Stimulated activated CD8-positive, alpha-beta memory T cell treated with anti-CD3 and anti-CD28 coated beads, Interleukin-15, amount 100 ng/mL, for 24 hours (primary cell): ENCODE measurements at places on chromosomes 12 and 14.

- DNase-seq = no peak
Measured at GRCh38 chr12:76422543-76423438, 74.6 kb upstream of the BBS10 start.

DNA sequence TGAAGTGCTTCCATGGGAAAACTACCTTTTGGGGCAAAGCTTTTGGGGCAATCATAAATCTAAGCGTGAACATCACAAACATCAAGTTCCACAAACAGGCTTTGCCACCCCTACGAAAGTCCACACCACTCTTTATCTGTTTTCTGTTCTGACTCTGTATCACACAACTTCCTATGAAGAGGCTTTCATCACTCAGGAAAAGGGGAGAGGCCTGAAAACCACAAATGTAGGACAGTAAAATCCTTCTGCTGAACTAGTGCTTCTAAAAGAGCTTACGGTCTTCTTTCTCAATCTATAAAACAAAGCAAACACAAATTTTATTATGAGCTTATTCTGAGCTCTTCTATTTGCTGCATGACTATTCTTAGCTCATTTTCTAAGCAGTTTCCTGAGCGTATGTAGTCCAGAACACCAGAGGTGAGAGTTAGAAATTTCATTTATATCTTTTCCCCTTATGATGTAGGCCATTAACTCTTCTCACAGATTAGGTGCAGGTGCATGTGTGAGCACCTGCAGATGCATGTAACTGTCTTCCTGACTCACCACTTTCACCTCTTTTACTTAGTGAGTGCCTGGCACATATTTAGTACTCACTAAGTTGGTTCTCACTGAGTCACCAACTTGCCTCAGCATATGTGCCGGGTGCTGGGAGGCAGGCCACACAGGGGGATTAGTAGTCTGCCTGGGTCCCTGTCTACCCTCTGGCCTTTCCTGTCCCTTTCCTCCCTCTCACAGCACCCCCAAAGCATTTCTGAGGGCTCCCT lies 32.9 kb upstream of the SYCP3 start:
- DNase-seq = no peak

DNA sequence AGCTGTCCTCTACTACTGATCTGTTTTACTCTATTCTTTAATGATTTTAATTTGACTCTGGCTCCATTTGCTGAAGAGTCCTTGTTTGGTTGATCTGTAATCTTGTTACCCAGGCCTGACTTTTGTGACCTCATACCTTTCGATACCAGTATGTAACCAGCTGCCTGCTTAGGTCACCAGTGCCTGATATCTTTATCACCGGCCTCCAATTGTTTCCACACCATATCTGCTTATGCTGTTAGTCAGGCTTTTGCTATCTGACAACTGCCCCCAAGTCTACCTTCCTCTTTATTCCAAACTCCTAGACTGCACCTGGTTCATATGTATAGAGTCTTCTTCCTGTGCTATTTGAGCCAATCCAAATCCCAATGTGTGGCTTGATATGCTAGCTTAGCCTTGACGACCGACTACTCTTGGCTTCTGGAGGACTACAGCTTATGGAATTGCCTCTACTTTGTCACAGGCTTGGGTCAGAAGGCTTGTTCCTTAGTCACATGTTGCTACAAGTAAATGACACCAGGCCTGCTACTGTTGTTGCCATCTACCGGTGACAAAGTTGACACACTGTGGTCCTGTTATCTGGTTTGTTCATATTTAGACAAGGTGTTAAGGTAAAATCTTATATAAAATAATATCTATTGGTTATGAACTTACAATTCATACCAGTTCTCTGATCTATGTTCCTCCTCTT lies 193.9 kb downstream of the TRHDE start:
- no peak for DNase-seq

DNA sequence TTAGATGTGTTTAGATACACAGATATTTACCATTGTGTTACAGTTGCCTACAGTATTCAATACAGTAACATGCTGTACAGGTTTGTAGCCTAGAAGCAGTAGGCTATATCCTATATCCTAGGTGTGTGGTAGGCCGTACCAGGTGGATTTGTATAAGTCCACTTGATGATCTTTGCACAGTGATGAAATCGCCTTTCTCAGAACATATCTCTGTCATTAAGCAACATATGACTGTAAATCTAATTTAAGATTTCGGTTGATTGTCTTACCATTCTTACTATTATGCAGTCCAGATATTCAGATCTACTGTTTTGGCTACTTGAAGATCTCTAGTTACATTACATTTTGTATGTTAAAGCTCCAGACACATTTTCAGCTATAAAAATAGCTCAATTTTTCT lies 39.8 kb downstream of the ERC1 start:
- no peak for DNase-seq

DNA sequence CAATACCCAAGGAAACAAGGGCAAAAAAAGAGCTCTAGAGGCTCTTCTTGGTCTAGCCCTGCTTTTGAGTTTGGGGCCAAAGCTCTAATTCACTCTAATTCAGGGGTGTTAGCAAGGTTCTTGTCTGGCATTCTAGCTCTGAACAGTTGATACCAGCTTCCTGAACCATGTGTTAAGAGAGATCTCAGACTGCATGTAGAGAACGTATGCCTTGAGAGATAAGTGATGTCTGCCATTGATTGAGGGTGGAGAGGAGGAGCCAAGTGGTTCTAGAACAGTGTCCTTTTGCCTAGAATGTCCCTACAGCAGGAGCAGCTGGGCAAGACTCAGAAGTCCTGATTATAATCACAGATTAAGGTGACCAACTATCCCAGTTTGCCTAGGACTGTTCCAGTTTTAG lies 18.2 kb upstream of the POC1B start:
- no peak for DNase-seq

GRCh38 chr12:88805692-88806091 lies 225.4 kb upstream of the KITLG start:
- no peak for DNase-seq

DNA sequence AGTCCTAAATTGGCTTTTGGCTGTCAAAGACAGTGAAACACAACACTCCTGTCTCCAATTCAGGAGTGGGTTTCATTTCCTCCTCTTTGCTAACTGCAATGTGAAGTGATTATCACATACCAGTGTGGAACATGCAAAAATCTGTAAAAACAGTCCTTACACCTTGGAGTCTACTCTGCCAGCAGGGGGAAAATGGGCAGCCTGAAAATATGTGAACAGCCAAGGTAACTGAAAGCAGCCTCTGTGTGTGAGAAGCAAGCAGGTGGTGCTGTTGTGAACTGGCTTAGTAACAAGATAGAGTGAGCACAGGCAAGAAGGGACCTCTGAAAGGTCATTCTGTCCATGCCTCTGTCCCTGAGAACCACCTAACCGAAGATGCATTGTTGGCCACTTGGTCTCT lies 6.0 kb downstream of the PRMT8 start:
- DNase-seq = no peak

GRCh38 chr12:34033628-34034296 lies 11.5 kb downstream of the ALG10 start:
- DNase-seq = no peak

DNA sequence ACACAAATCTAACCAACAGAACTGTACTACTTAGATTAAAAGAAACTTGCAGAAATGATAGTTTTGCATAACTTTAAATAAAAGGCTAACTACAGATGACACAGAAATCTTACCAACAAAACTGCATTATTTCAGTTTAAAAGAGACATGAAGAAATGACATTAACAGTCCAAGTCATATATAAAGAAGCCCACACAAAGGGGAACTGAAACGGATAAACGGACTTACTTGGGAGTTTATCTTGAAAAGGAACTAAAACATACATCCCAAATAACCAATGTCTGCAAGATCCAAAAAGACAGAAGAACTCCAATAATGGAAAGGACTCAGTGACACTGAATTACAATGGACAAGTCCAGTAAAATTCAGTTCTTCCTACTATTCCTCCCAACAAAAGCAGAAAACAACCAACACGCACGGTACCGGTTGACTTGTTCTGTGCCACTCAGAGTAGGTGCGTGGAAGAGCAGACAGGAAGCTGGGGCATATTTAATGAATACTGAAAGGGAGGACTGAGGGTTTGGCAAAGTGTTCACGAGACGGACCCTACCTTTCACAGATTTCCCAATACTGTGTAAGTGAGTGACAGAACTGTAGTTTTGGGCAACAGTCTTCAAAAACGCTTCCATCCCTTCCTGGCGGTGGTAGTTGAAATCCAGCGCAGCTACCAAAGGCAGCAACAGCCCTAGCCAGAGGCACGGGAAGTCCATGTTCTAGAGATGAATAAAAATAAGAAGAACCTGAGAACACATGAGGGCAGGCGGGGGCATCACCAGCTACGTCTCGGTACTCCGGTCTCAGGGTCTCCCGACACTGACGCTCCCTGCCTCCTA lies 627 bp downstream of the CPM start:
- no peak for DNase-seq

GRCh38 chr14:45298423-45299117 lies 45.6 kb upstream of the MIS18BP1 start:
- DNase-seq = no peak

GRCh38 chr12:123478762-123479161 lies 20.8 kb downstream of the SNRNP35 start:
- no peak for DNase-seq

DNA sequence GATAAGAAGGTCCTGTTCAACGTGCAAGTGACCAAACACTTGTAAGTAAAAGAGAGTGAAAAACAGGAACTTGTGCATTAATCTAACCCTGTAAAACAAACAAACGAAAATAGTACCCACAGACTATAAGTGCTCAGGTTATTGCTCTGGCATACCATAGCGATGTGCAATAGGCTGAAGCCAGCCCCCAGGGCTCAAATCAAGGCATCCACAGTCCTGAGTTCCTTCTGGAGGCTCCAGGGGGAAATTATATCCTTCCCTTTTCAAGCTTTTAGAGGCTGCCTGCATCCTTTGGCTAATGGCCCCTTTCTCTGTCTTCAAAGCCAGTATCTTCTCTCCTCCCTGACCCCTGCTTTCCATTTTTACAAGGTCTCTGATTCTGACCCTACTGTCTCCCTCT lies 8.1 kb upstream of the CMAS start:
- DNase-seq = no peak

DNA sequence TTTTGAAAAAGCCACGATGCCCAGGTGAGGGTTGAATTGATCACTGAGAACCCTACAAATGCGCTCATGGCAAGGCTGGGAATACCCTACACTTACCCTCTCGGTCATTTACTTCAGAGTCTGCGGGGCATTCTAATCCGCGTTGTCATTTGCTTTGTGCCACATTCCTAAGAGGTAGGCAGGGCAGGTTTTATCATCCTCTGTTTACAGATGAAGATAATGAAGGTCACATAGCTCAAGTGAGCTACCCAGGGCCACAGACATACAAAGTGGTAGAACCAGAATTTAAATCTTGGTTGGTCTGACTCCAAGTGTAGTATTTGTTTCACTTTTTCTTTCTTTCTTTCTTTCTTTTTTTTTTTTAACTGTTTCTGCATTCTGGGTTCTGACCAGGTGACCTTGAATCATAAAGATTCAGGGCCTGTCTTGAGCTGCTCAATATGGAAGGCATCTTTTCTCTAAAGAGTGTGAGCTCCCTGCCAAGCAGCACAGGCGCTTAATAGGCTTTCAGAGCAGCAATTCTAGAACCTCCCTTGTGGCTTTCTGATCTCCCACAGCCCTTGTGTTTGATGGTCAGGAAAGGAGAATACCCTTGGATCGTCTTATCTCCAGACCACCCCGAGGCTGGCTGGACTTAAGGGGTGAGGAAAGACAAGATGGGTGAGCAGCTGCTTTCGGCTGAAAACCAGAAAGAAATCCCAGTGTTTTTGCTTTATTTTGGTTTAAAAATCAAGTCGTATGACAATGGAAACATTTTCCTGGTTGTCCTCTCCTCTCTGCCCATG lies 662 bp upstream of the BATF start:
- no peak for DNase-seq

DNA sequence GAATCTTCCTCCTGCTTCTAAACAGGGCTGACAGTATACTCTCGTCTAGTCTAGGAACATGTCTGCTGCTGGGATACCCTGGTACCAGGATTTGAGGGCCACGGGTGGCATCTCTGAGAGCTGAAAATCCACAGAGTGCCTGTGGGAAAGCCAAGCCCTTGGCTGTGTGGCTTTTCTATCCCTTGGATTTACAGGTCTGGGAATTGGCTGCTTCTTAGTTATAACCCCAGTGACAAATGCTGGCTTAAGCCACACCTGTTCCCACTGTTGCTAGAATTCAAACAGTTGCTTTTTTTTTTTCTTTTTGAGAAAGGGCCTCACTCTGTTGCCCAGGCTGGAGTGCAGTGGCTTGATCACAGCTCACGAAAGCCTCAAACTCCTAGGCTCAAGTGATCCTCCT lies 14.3 kb upstream of the RIN3 start:
- no peak for DNase-seq

DNA sequence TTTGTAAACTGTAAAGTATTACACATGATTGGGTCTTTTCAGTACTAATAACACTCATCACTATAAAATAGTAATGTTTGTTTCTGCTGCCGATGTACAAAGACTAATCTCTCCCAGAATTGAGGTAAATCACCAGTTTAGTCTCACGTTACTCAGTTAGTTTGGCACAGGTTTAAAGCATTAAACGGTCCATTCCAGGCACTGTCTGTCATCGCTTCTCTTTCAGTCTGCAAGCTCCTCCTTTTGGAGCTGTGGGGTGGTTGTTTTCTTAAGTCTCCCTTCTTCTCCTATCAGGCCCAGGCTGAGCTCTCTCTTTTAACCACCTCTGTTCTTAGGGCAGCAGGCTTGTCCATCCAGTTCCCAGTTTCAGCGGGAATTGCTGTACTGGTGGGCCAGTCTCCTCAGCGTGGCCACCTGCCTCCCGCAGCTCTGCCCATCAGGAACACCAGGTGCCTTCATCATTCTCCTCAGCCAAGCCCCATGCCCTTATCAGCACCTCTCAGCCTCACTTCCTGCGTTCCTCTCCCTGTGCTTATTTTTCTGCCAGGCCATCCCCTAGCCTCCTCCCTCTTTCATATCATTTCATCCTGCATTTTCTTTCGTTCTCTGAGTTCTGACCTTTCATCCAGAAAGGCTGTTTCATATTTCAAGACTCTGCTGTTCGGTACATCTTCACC lies 149.0 kb downstream of the TGFB3 start:
- no peak for DNase-seq

- DNase-seq = no peak
Measured at GRCh38 chr12:105706973-105707334, 376.5 kb downstream of the C12orf75 start.

DNA sequence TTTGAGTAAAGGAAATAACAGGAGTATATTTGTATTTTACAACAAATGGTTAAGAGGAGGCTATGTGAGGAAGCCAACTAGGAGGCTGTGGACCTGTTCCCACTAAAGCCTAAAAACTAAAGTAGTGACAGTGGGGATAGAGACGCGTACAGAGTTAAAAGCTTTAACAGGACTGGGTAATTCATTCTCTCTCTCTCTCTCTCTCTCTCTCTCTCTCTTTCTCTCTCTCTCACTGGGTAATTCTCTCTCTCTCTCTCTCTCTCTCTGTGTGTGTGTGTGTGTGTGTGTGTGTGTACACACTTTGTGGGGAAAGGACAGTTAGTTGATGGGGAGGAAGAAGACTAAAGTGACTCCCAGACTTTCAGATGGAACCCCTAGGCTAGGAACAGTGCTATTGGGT lies 16.3 kb downstream of the ERC1 start:
- DNase-seq = no peak

- no peak for DNase-seq
Measured at GRCh38 chr12:123384318-123384993, 524 bp downstream of the KMT5A start.
